ENCODE measurements at places on chromosomes 3 and 15. TPM values are rescaled to one million over a fixed set of nuclear protein-coding genes. Genes with fewer than 3 reads are reported as not detected.

DNA sequence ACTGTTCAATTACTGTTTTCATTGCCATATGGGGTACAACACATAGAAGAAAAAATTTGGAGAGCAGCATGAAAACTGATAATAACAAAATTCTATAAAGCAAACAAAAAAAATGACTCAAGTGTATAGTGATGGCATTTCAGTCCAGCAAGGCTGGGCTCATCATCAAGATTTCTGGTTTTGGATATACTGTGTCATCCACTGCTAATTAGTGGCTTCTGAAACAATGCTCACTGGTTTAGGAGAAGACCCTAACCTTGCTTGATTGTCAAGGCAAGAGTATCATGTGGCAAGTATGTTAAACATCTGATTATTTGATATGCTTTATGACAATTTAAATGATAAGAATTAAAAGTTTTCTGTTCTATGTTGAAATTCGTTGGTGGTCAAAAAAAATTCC lies 96.9 kb downstream of the RFX7 start:
- DNase-seq: no peak

GRCh38 chr15:78398076-78398825 lies 39.8 kb upstream of the IREB2 start:
- no peak for DNase-seq

MUC20 gene
- total RNA-seq: 198 TPM

ADPRH gene
- 9.5 TPM for total RNA-seq

DNA sequence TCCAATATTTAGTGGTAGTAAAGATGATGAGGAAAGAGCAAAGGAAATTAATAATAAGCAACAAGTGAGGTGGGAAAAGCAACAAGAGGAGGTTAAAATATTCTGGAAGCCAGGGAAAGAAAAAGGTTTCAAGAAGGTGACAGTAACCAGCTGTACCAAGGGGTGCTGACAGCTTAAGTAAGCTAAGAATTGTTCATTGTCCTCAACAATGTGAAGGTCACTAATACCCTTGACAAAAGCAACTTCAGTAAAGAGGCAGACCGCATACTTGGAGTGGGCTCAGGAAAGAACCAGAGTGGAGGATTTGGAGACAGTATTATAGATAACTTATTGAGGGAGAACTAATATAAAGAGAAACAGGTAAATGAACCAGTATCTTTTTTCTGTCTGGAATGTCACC lies 116.2 kb downstream of the GBE1 start:
- DNase-seq: no peak

- DNase-seq: no peak
Measured at GRCh38 chr3:188796122-188796631, 375.6 kb upstream of the TPRG1 start.

- peak; percentile 84 for DNase-seq
Measured at GRCh38 chr3:126267169-126267975, 87.0 kb upstream of the ALDH1L1 start.

- no peak for DNase-seq
Measured at GRCh38 chr15:87582169-87582568, 674.4 kb downstream of the NTRK3 start.

- DNase-seq: no peak
Measured at GRCh38 chr15:81293728-81294515, 30.0 kb downstream of the STARD5 start.

RBP2 gene
- total RNA-seq: 12.2 TPM

TCTA gene
- total RNA-seq: 57.6 TPM

DNA sequence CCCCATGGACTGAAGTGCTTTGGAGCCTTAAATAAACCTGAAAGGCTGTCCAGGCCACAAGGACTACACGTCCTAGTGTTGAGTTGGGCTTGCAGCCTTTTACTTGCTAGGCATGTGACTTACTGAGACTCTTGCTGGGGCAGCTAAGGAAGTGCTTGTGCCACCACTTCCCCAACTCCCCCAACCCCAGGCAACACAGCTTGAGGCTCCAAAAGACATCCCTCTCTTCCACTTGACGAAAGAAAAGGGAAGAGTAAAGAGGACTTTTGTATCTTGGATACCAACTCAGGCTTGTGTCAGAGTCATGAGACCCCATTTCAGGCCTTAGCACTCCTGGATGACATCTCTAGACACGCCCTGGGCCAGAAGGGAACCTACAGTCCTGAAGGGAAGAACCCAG lies 109.8 kb downstream of the XRN1 start:
- no peak for DNase-seq

GRCh38 chr3:48915296-48915695 lies 3.3 kb upstream of the ARIH2 start:
- no peak for DNase-seq

GRCh38 chr3:9503283-9503682 lies 50.3 kb downstream of the LHFPL4 start:
- peak; percentile 53 for DNase-seq

DNA sequence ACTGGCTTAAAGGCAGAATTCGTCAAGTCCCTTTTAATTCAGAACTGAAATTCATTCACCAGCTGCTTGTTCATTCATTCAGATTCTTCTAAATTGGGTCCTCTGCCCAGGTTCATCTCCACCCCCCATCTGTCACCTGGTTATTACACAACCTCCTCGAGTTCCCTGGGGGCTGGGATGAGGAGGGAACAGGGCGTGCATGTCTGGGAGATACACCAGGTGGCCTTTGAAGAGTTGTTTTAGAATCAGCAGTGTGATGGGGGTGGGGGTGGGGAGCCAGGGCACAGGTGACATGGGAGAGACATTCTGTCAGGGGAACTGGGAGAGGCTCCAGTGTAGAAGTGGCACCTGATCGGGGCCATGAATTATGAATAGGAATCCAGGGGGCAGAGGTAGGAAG lies 8.2 kb downstream of the SNX33 start:
- DNase-seq: no peak

- DNase-seq: no peak
Measured at GRCh38 chr3:111773484-111773883, 85.6 kb upstream of the PHLDB2 start.

TGM5 gene
- total RNA-seq: 0.26 TPM

PLSCR5 gene
- not detected for total RNA-seq

DNA sequence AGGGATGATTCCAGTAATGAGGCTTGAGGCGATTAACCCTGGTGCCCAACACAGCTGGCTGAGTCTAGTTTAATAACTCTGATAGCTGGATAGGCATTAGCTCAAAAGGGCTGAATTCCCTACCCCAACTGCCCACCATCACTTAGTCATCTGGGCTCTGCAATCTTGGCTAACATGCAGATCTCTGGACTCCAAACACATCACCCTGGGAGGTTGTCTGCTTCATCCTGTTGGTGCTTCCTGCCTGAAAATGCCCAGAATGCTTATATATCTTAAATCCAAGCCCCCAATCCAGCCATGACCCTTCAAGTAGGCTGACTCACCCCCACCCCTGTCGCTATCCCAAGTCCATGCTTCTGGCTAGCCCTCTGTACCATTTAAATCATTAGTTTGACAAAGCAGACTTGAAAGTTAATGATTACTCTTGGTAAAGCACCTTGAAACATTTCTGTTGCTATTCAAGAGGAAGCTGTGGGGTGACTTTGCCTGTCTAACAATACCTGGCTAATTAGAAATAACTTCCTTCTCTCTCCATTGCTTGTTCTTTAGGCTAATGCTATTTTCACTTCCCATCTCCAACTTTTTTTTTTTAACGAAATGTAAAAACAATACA lies 107.0 kb upstream of the RORA start:
- peak; percentile 18 for DNase-seq

DNA sequence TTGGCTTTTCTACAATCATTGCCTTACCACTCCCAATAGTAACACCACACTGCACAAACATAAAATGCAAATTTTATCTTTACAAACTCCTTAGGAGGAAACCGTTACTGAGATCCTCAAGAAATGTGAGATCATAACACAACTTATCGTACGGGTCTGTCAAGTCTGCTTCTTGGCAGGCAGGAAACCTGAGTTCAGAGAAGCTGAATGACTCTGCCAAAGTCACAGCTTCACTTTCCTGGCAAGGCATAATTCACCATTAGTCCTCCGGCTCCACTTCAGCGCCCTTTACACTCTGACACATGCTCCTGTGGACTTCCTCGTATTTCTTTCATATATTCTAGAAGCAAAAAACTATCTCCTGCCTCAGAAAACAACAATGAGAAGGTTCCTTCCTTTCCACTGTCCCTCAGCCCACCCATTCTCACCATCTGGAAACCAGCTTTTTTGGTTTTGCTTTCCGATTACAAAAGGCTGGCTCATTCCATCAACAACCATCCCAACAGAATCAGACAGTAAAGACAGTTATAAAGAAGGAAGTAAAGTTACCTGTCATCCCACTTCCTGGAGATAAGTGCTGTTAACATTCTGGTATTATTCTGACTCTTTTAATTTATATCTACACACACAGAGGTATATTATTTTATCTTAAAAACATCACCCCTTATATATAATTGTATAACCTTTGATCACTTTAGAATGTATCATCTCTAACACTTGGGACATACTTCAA lies 223.4 kb downstream of the STT3B start:
- DNase-seq: no peak

DNA sequence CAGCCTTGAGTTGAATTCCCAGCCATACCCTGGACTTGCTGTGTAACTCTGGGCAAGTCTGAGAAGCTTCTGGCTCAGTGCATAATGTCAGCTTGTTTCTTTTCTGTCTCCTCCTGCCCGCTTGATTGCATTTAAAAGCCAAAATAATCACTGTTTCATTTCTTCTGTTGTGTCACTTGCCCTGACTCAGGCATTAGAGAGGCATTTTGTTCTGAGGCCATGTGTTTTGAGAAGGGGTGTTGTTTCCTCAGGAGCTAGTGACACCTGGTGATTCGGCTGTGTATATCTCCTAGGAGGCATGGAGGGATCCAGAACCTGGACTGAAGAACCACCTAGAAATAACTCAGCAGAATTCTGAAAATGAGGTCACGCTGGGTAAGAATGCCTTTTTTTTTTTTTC lies 16.0 kb downstream of the WDR73 start:
- no peak for DNase-seq

- DNase-seq: peak; percentile 18
Measured at GRCh38 chr3:47163169-47164006, 525 bp downstream of the SETD2 start.

PAK6 gene
- 7.9 TPM for total RNA-seq

GRCh38 chr3:124837730-124838186 lies 49.4 kb downstream of the ITGB5 start:
- peak; percentile 81 for DNase-seq

- no peak for DNase-seq
Measured at GRCh38 chr3:194057570-194058188, 78.3 kb upstream of the HES1 start.

DNA sequence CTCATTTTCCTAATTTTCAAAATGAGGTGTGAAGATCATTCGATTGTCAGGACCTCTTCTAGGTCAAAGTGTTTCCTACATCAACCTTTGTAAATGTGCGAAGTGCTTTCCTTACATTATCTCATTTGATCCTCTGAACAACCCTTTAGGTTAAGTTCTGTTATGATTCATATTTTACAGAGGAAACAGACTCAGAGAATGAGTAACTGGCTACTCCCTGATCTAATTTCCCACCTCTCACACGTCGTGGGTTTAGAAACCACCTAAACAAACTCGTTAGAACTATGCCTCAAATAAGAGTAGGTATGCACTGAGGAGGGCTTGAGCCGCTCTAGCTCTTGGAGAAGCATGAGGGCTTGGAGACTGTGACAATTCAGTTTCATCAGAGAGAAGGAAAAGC lies 148.6 kb downstream of the CD47 start:
- DNase-seq: no peak

- no peak for DNase-seq
Measured at GRCh38 chr3:1037631-1038030, 55.2 kb upstream of the CNTN6 start.

DNA sequence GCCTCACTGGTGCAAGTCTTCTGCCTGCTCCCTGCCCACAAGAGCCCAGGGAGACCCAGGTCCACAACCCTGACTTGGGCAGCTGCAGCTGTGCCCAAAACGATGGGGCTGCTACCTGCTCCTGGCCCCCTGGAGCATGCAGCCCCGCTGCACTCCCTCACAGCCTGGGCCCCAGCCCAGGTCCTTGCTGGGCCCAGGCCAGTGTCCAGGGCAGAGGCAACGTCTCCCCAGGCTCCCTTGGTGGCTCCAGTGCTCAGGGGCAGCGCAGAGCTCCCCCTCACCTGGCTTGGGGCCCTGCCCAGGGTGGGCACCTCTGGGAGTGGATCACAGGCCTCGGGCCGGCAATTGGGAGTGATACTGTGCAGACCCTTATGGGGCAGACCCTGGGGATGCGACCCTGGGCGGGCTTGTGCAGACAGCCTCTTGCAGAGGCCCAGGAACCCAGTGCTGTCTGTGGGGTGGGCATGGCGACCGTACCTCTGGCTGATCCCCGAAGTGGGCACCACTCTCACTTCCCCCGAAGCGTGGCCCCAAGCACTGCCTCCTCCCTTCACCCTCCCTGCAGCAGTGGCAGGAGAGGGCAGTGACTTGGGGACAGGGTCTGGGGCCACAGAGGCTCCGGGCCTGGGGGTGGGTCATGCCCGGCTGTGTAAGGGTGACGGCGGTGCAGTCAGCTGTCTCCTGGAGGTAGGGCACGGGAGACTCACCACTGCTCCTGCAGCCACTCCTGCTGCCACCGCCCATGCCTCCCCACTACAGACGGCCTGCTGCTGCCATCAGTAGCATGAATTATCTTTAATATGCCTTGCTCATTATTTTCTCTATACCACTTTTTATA lies 255.9 kb downstream of the DOCK3 start:
- no peak for DNase-seq

GRCh38 chr15:65612616-65612946 lies 1.6 kb upstream of the INTS14 start:
- DNase-seq: no peak

GRCh38 chr3:182389071-182389815 lies 404.1 kb upstream of the ATP11B start:
- no peak for DNase-seq

DNA sequence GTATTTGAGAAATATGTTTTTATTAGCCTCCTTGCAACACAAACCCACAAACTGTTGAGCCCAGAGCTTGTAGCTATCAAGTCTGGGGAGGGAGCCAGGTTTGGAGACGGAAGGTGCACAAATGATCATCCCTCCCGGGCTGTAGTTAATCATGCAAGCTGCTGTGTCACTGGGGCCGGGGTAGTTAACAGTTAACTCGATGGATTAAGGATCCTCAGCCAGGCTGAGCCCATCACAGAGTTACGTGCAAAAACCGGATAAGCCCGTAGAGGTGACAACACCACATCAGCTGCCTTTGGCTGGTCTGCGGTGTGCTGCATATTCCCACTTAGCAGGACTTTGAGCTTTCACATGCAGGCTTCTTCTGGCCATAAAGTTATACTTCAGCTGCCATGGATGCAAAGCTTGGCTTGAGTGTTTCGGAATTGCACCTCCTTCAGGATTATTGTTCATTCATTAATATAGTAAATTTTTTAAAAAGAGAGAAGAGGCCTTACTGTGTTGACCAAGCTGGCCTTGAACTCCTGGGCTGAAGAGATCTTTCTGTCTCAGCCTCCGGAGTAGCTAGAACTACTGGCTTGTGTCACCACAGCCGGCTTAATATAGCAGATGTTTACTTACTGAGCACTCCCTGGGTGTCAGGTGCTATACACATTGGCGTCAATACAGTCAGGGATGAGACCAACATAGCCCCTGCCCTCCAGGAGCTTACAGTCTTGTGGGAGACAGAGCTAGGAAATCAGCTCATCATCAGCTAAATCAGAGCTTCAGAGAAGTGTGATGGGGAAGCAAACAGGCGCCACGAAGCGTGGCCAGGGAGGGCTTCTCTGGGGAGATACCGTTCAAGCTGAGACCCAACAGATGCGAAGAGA lies 226.8 kb upstream of the BHLHE40 start:
- peak; percentile 70 for DNase-seq

CSTA gene
- 3.6 TPM for total RNA-seq

- no peak for DNase-seq
Measured at GRCh38 chr15:40344631-40345120, 3.9 kb upstream of the CCDC9B start.

CCR3 gene
- total RNA-seq: not detected

REC114 gene
- not detected for total RNA-seq

SLC9C1 gene
- total RNA-seq: 0.46 TPM

TRPM1 gene
- not detected for total RNA-seq

TRANK1 gene
- total RNA-seq: 44.2 TPM

KNG1 gene
- 0.43 TPM for total RNA-seq

Measured in mucosa of gallbladder (tissue), 1 donor.